Inflammatory macrophage treated with lipopolysaccharide for 4 hours (primary cell): ENCODE measurements at places on chromosomes 3 and 15.

DNA sequence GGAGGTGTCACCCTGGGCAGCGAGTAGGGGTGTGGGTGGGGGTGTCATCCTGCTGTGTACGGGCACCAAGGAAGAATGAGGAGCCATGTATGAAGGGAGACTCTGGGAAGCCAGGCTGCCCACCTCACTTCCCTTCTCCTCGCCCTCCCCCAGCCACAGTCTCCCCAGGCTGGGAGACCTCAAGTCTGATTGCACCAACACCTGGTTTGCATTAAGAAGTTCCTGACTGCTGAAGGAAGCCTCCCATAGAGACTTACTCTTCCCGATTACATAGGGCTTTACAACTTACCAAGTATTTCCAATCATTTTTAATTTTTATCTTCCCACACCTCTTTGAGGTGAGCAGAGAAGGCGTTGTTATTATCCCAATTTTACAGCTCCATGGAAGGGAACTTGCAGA lies 29.5 kb upstream of the SMAD3 start:
- no peak for DNase-seq

- DNase-seq, result no peak
Observed at GRCh38 chr3:177448987-177449359, 251.7 kb upstream of the TBL1XR1 start.

GRCh38 chr15:95563634-95564033 lies 766.9 kb upstream of the NR2F2 start:
- no peak for DNase-seq

DNA sequence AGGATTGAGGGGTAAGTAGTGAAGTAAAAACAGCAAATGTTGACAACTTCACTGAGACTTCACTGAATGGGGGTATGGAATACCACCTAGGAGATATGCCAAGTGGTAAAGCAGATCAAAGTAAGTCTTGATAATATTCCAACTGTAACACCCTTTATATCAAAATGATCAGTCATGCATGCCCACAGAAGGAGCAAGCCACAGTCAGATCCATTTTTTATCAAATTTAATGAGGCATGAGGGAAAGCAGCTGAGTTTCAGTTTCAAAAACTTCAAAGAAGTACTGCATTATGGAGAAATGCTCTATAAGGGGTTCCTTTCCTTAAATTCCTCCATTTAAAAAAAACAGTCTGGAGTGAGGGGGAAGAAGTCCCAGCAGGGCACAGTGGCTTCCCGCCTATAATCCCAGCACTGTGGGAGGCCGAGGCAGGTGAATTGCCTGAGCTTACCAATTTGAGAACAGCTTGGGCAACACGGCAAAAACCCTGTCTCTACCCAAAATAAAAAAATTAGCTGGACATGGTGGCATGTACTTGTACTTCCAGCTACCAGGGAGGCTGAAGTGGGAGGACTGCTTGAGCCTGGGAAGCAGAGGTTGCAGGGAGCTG lies 56.9 kb downstream of the TJP1 start:
- no peak for DNase-seq

- no peak for DNase-seq
Observed at GRCh38 chr3:128254967-128255366, 101.7 kb downstream of the EEFSEC start.

GRCh38 chr3:13711911-13712650 lies 163.2 kb downstream of the FBLN2 start:
- no peak for DNase-seq
